Activated T-cell treated with anti-CD3 and anti-CD28 coated beads, Interleukin-2, amount 50 U/mL, for 4 hours (primary cell): ENCODE measurements at places on chromosomes 1 and 21.

DNA sequence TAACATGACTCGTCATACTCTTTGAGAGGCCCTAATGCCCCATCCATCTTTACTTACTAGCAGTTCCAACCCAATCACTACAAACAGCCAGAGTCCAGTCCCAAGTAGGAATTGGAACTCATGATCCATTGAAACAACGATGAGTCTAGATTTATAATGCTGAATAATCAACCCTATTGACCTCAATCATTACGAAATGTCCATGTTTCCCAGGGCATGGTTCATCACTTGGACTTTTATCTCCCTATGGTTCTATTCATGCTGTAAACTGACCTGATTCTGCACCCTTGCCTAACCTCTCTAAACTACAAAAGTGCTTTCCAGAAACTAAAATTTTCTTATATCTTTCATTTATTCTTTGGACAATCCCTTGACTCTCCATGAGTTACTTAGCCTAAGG is 840.0 kb upstream of the B3GALT2 start:
- DNase-seq, result no peak

GRCh38 chr1:33501774-33502173 is 29.3 kb downstream of the ZSCAN20 start:
- no peak for DNase-seq

- no peak for DNase-seq
These were observed 16.2 kb upstream of the LRP8 start for GRCh38 chr1:53343831-53344668.

DNA sequence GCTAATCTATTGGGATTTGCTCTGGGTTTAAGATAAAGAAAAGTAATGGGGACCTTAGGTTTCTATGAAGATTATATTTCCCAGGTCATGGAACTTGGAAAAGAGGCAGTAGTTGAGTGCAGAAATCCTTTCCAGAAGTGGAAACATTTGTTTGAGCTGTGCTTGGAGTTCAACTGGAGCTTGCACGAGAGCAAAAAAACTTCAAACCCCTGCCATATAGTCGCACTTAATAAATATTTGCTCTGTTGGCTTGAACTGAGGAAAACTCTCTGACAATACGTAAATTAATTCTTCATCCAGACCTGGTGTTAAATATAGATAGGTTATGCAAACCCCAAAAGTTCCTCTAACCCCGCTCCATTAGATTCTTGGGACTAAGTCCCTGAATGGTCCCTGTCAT is 52.8 kb upstream of the COL24A1 start:
- DNase-seq, result no peak

- no peak for DNase-seq
These were observed 513.6 kb downstream of the PLPP3 start for GRCh38 chr1:56065729-56066128.
